ENCODE measurements at places on chromosomes 12 and 14.

DNA sequence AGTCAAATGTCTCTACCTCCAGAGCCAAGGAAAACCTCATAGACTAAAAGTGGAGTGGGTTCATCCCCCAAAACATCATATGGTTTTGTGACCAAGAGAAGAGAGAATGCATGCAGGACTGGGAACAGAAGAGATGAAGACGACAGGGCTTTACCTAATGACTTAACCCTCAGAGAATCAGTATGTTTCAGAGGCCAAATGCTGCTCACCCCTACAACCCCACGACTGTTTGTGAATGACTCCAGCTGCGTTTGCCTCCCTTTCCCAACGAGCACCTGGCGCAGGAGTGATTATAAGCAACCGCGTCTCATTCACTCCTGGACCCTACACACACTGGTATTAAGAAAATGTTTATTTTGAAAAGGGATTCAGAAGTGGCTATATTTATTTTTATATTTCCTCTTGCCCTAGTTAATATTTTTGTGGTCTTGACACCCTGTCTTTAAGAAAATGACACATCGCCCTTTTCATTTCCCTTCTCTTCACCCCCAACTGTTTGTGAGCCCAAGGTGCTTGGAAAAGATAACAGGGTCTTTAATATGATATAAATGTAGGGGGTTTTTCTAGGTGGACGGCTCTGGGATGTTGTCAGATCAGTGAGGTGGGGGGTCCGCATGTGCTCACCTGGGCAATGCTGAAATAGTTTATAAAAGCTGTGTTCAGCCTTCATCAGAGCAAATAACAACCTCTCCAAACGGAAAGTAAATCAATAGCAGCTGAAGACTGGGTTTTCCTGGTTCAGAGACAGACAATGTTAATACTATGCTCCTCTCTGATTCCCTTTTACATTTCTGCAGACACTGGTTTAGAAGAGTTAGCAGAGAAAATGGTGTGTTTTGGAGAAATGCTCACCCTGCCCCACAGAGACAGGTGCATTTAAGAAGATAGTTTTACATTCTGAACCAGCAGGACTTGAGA lies 77.7 kb downstream of the SLC15A4 start:
- no peak for DNase-seq

DNA sequence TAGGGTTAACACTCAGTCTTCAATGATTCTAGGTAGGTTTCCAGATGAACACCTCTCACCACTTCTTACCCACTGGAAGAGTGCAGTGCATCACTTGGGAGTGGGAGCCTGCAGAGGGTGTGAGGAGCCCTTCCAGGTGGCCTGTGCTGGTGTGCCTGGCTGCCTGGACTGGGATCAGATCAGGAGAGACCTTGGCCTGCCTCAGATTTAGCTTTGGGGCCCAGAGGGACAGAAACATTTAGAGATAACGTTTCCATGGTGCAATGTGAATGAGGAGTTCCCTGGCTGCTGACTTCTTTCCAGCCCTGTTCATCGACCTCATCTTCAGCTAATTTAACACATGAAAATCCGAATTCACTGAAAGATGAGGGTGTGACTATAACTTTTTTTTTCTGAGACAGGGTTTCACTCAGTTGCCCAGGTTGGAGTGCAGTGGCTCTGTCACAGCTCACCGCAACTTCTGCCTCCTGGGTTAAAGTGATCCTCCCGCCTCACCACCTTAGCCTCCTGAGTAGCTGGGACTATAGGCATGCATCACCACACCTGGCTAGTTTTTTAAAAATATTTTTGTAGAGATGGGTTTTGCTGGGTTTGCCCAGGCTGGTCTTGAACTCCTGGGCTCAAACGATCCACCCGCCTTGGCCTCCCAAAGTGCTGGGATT lies 53.6 kb downstream of the SUSD6 start:
- DNase-seq = no peak

- DNase-seq = no peak
Observed at GRCh38 chr12:115233891-115234543, 550.0 kb upstream of the TBX3 start.

- no peak for DNase-seq
Observed at GRCh38 chr12:117774941-117775775, 193.6 kb downstream of the KSR2 start.

DNA sequence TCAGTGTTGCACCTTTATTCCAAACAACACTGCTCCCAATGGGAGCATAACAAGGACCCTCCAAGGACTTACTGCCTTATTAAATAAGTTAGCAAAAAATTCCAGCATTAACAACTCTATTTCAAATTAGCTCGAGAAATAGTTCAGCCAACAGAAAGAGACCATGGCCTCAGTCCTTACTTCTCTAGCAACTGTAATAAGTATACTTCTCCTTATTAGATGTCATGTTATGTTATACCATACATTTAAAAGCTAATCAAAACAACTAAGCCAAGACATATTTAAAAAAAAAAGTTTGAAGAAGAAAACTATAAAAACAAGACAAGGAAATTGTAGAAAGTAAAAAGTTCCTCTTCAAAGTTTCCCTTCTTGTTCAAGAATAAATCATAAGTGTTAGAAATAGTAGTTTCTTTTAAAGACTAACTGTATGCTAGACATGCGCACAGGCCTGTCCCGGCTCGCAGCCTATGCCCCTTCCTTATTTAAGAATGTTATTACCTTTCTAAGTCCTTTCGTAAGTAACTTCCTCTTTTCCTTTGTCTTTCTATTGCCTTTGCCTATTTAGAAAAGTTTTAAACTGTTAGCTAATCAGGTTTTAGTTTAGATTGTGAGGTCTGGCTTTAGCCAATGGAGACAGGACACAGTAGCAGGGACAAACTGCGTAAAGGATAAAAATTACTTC lies 68.6 kb downstream of the RESF1 start:
- DNase-seq = no peak

DNA sequence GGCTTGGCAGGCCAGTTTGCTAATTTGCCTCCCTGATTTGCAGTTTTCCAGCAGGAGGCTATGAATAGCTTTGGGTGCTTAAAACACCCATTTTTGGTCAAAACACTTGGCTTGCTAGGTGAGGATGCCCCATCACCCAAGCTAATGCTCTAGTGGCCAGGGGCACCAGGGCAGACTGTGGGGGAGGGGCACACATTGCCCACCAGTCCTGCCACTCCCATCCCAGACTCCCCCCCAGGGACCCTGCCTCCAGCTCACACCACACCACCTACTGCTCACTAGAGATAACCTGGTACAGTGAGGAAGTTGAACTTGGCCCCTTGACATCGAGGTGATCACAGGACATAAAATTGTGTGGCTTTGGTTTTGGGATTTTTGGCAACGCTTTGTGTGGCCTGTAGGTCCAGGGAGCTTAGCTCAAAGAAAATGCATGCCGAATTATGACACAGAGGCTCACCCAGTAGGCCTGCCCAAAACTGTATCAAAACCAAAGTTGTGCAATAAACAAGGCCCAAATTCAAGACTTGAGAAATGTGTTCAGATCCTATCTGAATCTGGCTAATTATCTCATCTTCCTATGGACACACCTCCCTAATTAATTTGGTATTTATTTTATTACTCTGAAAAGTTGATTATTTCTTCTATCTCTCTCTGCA lies 4.3 kb downstream of the NUAK1 start:
- DNase-seq = no peak

- no peak for DNase-seq
Observed at GRCh38 chr14:90319173-90319572, 12.6 kb downstream of the NRDE2 start.
